ENCODE measurements at places on chromosomes 1 and 21.
A peak's percentile ranks its signal among the peaks of the same experiment; 100 is the strongest.

DNA sequence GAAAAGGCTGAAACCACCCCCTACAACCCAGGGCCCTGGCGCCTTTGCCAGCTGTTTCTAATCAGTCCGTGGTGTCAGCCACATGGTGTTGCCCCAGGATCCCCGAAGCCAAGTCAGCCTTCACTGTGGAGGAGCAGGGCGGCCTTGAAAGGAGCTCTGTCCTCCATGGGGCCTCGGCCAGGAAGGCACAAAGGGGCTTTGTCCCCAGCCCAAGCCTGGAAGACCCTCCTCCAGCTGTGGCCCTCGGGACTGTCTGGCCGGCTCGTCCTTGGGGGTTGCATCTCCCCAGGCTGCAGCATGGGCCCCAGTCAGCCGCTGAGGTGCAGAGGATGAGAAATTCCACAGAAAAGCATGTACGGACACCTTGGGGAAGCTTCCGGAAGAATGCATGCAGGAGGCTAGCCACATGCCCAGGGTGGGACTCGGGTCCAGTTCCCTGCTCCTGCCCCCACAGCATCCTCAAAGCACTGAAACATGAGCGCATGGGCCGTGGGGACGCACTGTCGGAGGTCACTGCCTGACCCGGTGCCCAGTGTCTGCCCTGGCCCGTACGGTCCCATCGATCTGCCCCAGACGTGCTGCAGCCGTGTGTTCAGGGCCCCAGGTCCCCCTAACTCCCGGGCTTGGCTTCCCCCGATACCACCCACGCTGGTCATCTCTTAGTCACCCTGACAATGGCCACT, 38.6 kb upstream of the POFUT2 start:
- no peak for DNase-seq

DNA sequence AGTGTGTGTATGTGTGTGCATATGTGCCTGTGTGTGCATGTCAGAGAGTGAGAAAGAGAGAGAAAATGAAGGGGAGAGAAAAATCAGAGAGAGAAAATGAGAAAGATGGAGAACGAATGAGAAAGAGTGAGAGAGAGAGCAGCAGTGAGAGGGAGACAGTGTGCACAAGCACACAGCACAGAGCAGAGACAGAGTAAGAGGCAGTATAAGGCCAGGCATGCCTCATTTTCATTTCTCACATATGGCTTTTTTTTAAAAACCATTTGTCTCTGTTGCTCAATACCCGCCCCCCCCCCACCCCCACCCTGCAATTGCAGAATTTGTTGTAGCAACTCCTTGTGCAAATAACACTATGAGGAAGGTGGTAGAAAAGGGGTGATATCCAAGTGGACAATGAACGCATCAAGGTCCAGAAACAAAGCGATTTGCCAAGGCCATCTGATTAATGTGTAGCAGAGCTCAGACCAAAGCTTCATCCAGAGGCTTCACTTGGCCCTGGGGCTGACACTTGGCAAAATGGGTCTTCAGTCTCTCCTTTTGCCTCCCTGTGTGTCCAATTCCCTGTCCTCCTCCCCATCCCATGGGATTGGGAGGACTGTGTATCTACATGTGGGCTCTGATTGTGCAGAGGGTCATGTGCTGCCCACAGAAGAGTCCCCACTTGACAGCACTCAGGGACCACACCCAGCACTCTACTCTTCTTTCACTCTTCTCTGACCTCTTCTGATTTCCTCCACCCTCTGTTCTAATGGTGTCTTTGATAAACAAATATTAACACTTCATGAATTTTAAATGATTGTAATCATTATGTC, 38.9 kb upstream of the HSD3B1 start:
- no peak for DNase-seq

- no peak for DNase-seq
Observed at GRCh38 chr1:68359045-68359444, 90.7 kb downstream of the RPE65 start.

GRCh38 chr1:152520561-152521090, 6.3 kb downstream of the CRCT1 start:
- DNase-seq = no peak

GRCh38 chr1:154167461-154167860, 12.6 kb upstream of the NUP210L start:
- no peak for DNase-seq

GRCh38 chr1:102897557-102897956, 210.8 kb downstream of the COL11A1 start:
- no peak for DNase-seq

DNA sequence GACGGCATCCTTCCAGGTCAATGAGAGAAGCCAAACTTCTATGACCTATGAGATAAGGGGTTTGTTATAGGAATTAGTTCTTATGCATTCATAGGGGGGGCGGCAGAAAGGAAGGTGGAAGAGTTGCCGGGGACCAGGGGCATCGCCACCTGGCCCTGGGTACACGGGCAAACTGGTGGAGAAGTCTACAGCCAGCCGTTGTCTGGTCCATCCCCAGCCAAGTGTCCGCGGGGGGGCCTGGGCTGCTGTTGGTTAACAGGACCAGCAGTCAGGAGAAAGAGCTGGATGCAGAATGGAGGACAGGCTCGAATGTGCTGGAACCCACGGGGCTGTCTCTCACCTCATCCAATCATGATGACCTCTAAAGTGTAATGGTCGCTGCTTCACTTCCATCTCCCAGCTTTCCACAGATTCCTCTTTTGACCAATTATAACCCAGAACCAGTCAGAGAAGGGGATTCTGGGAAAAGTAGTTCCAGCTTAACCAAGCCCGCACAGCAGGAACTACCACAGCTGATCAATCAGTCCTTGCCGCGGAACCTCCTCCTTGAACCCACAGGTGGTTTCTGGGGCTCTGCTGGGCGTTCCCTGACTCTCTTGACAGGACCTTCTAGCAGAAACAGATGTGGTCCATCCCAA, 17.8 kb downstream of the TMEM51 start:
- DNase-seq = peak; percentile 54

- DNase-seq = no peak
Observed at GRCh38 chr1:17728123-17728712, 26.9 kb upstream of the ACTL8 start.
